RWPE1 (cell line): ENCODE measurements at places on chromosomes 6 and 20.
A peak's percentile ranks its signal among the peaks of the same experiment; 100 is the strongest.

- DNase-seq: peak; percentile 19
These were observed 327.9 kb upstream of the MARCKS start for GRCh38 chr6:113529196-113529595.

DNA sequence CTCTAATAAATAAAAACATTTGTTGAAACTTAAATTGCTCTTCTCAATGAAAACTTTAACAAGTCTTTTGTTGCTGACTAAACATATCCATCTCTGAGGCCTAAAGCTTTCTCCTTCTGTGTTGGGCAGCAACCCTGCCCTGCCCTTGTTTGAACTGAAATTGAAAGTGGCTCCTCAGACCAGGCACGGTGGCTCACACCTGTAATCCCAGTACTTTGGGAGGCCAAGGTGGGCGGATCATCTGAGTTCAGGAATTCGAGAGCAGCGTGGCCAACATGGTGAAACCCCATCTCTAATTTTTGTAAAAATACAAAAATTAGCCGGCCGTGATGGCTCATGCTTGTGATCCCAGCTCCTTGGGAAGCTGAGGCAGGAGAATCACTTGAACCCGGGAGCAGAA, 29.2 kb upstream of the GNRH2 start:
- DNase-seq: no peak

DNA sequence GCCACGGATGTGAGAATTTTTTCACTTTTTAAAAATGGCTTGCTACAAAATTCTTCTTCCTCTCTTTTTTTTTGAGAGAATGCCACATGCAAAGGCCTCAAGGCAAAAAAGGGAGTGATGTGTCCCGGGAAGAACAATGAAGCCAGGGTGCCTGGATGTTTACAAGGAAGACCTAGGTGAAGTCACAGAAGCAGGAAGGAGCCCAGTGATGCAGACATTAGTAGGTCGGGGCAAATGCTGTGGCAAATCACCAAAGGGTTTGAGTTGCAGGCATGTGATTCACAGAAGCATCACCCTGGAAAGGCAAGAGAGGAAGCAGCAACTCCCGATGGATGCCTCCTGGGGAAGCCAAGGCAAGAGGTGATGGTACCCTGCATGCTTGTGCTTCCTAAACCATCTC, 46.8 kb downstream of the FARS2 start:
- no peak for DNase-seq

DNA sequence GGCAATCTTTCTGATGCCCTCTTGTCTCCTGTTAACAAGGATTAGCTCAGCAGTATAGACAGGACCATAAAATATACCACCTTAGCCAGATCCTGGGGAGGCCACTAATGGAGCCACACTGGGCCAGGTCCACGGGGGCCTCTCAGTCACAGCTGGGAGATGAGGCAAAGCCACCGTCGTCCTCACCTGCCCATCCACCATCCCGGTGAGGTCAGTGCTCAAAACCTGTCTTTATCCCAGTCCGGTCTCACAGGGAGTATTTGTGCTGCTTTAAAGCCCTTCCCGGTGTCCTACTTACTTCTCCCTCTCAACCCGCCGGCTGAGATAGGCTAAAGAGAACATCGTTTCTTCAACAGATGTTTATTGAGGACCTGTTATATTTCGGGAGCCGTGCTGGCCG, 104.3 kb downstream of the EDN3 start:
- no peak for DNase-seq

DNA sequence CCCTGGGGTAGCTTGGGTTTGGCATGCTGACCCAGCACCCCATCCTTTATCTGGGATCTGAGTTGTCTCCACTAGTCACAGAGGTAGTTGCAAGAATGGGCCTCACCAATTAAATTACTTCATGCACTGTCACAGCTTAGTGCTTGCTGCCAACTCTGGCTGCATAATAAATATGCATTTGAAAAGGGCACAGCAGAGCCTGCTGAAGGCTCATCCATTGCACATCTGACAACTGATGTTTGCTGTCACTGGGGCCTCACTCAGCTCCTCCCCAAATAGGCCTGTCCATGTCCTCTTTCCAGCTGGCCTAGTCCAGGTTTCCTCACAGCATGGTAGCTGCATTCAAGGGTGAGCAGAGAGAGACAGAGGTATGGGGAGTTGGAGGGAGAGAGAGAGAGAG, 13.3 kb upstream of the NXT1 start:
- no peak for DNase-seq

DNA sequence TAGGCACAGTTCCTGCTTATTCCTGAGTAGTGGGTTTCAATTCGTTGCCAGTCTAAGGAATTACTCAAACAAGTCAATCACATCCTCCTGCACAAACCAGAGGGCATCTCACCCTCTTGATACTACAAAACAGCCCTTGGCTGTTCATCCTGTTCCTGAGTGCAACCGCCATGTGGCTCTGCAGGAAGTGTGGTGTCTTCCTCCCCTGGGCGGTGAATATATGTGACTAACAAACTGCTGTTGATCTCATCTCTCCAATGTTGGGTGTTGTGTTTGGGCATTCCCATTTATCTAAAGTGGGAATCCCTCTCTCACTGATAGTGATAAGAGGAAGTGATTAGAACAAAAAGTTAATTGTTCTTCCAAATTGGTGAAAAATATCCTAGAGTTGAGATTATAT, 163.0 kb downstream of the TBX18 start:
- DNase-seq: no peak

- DNase-seq: no peak
These were observed 6.2 kb downstream of the JPH2 start for GRCh38 chr20:44180814-44181213.

GRCh38 chr6:32796848-32797776, 19.7 kb downstream of the HLA-DOB start:
- DNase-seq: peak; percentile 59

GRCh38 chr20:33407251-33407650, 5.9 kb upstream of the CDK5RAP1 start:
- DNase-seq: no peak

GRCh38 chr6:131255911-131256310, 120.6 kb downstream of the AKAP7 start:
- no peak for DNase-seq

- DNase-seq: no peak
These were observed 44.0 kb downstream of the SRPK1 start for GRCh38 chr6:35876902-35877301.

DNA sequence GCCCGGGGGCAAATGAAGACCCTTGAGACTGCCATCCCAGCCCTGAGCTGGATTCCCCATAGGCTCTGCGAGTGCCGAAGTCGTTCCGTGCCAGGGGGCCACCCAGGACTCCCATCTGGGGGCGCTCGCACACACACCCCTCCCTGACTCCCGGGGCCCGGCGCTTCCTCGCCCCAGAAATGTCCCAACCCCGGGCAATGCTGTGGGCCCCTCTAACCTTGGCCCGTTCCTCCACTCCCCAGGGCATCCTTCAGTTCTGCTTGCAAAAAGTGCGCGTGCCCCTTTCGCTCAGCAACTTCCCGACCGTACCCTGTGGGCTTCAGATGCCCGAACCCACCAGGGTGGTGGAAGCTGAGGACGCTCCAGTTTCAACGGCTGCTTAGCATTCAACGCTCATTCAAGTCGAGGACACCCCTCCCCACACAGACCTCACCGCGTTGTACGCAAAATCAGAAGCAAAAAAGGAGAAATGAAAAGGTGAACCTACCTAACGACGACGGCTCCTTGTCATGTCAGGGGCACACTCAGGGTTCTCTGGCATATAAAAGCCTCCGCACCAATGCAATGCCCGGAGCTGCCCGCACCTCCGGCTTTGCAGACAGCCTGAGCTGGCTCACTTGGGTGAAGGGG, 25.3 kb downstream of the RIPOR2 start:
- DNase-seq: no peak

DNA sequence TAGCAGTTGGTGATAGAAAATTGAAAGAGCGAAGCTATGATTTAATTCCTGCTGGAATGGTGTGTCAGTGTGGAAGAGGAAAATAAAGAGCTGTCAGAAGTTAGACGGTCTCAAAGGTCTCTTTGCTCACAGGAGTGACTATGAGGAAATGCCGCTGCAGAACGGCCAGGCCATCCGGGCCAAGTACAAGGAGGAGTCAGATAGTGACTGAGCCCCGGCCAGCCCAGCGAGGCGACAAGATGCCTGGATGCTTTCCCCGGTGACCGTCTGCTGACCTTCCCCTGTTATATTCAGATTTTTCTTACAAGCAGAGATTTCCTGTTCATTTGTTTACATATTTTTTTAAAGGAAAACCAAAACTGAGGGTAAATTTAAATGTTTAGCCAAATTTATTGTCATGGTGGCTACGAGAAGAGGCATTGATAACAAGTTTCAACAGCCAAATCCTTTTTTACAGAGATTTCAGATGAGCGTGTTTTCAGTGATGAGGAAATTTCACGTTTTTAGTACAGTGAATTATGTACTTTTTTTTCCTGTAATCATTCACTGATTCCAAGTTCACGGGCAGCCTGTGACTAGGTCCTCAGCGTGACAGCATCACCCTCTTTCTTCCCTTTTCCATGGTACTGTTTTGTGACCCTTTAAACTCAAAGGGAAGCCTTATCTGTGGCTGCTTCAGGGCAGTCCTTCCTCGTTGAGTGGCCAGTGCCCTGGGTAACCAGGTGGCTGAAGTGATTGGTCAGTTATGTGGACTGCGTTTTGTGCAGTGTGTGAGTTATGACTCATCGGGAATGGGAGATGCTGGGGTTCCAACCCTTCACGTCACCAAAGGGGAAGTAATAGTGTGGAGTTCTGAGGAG, 12.6 kb downstream of the DYNLT1 start:
- no peak for DNase-seq

DNA sequence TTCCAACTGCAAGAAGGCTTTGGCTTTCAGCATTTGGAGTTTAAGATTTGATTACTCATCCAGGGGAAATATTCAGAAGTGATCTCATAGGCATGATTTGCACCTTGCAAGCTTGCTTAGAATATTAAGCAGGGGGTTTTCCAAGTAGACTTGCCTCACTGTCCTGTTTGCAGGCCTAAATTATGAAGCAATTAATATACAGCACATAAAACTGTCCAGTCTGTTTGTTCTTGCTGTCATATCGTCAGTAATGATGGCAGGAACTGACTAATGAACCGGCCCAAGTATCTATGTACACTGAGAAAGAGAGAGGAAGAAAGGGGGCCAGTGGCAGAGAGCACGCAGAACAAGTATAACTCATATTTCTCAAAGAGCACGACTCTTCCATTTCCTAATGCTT, 212.5 kb upstream of the SUPT3H start:
- peak; percentile 81 for DNase-seq
